ENCODE measurements at places on chromosomes 7 and 10.

GRCh38 chr10:112448888-112449287 is 1.9 kb downstream of the VTI1A start:
- DNase-seq: no peak
- no peaks in the 10 kb centered on the region for H3K27me3 ChIP-seq
- no peak overlapping the region for H3K27ac ChIP-seq
- H3K4me1 ChIP-seq: peaks cover 24% of the 10 kb centered on the region
- H3K4me3 ChIP-seq: no peak overlapping the region

GRCh38 chr7:44678471-44679179 is 70.0 kb upstream of the ZMIZ2 start:
- H3K4me3 ChIP-seq: no peak overlapping the region
- H3K27ac ChIP-seq: no peak overlapping the region
- DNase-seq: no peak
- H3K27me3 ChIP-seq: no peaks in the 10 kb centered on the region
- H3K4me1 ChIP-seq: no peaks in the 10 kb centered on the region
- peaks cover 15% of the 10 kb centered on the region for H3K36me3 ChIP-seq

GRCh38 chr7:76394957-76395356 is 14.5 kb downstream of the SSC4D start:
- H3K36me3 ChIP-seq: no peaks in the 10 kb centered on the region
- no peak overlapping the region for H3K4me3 ChIP-seq
- H3K4me1 ChIP-seq: peaks cover 38% of the 10 kb centered on the region
- DNase-seq: no peak
- H3K27me3 ChIP-seq: no peaks in the 10 kb centered on the region

- H3K4me1 ChIP-seq: peaks cover 12% of the 10 kb centered on the region
- no peak overlapping the region for H3K4me3 ChIP-seq
- H3K27ac ChIP-seq: no peak overlapping the region
- H3K27me3 ChIP-seq: no peaks in the 10 kb centered on the region
- no peaks in the 10 kb centered on the region for H3K36me3 ChIP-seq
Observed at GRCh38 chr7:138935465-138936011, 45.7 kb downstream of the KIAA1549 start.

DNA sequence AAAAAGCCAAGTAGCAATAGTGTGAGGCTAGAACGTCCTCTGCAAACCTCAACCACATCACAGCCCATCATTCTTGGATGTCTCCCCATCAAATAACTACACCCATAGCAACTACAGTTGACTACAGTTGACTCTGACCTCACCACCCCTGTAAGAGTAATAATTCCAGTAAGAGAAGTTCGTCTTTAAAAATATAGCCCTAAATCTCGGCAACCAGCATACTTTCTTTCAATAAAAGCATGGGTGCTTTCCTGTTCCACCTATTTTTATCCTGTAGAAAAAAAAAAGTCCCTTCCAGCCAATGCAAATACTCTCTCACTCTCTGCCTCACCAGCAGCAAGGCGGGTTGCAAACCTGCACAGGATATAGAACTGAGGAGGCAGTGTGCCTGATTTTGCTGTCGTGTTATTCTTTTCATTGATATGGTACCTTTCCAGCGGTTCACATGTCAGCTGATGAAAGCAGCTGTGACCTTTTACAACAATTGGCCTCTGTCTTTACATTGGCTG is 187.5 kb upstream of the NFE2L3 start:
- H3K27ac ChIP-seq: peak overlapping the region; percentile 79
- H3K4me1 ChIP-seq: peaks cover 74% of the 10 kb centered on the region
- peak; percentile 70 for DNase-seq
- no peak overlapping the region for H3K4me3 ChIP-seq
- H3K36me3 ChIP-seq: no peaks in the 10 kb centered on the region

DNA sequence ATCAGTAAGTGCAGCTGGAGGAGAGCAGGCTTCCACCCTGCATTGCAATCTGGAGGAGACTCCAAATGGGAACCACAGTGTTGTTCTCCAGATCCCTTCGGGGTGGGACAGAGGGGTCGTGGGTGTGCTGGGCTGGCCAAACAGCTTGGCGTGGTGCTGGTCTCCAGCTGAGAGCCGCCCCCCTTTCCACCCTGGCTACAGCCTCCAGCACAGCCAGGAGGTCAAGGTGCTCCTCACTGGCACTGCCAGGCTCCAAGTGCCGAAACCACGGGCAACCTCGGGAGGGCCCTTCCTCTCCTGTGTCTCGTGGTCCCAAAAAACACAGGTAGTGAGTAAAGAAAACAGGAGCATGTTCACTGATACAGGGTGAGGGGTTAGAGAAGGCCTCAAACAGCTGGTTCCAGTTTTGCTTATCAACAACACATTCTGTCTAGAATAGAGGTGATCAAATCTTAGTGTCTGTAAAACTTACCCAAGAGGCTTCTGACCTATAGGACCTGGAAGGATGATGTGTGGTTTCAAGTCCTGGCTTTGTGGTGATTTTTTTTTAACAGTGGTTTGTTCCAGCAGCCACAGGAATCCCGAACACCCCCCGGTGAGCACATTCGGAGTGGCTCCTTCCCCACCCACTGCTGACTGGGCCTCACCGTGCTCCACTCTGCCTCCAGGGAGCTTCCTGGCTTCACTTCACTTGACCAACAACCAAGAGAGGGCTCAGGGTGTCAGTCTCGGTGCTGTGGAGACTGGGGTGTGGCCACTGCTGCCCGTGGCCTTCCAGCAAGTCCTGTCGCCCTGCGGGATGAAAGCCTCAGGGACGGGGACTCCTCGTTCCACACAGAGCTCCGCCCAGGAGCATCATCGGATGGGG is 31.2 kb upstream of the EN2 start:
- no peaks in the 10 kb centered on the region for H3K36me3 ChIP-seq
- no peak overlapping the region for H3K4me3 ChIP-seq
- H3K4me1 ChIP-seq: no peaks in the 10 kb centered on the region
- no peak for DNase-seq

DNA sequence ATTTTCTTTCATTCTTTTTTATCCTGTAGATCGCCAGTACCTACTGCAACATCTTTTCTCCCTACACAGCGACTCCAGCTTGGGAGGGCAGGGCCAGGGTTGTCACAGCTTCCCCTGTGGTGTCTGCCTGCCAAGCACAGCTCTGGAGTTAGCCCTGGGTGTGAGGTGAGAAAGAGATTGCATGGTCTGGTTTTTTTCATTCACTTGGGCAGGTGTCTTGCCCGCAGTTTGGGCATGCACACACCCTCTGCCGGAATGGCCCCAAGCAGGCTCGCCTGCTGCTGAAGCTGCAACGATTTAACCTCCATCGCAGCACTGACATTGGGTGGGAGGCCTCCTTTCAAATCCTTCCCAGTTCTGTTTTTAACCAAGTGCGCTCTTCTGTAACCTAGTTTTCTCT is 132.8 kb downstream of the WNT2 start:
- H3K4me1 ChIP-seq: no peaks in the 10 kb centered on the region
- no peaks in the 10 kb centered on the region for H3K27me3 ChIP-seq
- no peak overlapping the region for H3K27ac ChIP-seq
- no peak for DNase-seq
- H3K36me3 ChIP-seq: no peaks in the 10 kb centered on the region

DNA sequence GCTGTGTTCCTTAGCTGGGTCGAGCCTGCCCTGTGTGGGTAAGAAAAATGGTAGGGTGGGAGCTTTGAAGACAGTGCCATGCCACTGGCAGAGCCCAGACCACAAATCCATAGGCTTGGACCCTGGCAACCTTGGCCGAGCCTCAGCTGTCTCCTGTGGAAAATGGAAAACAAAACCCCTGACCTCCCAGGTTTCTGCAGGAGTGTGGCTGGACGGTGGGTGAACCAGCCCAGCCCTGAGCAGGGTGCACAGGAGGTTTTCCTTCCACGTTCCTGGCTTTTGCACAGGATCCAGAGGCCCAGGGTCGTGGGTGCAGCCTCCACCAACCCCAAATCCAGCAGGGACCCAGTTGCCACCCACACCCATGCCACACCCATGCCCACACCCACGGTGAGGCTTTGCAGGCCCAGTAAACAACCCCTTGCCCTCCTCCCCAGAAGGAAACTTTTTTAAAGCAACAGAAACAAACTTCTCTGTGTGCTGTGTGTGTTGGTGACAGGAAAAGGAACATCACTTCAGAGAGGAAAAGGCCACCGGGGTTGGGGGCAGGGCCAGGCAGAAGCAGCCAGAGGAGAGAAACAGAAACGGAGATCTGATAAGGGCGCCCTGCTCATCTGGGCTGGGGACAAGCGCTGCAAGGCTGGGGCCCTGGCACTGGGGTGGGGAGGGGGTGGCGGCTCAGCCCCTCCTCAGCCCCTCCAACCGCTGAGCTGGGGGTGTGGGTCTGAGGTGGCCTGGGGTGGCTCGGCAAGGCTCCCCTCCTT is 20.7 kb upstream of the ZMIZ1 start:
- no peak overlapping the region for H3K27ac ChIP-seq
- no peak overlapping the region for H3K4me3 ChIP-seq
- H3K4me1 ChIP-seq: peaks cover 57% of the 10 kb centered on the region
- H3K36me3 ChIP-seq: no peaks in the 10 kb centered on the region
- no peaks in the 10 kb centered on the region for H3K27me3 ChIP-seq
- DNase-seq: peak; percentile 11

DNA sequence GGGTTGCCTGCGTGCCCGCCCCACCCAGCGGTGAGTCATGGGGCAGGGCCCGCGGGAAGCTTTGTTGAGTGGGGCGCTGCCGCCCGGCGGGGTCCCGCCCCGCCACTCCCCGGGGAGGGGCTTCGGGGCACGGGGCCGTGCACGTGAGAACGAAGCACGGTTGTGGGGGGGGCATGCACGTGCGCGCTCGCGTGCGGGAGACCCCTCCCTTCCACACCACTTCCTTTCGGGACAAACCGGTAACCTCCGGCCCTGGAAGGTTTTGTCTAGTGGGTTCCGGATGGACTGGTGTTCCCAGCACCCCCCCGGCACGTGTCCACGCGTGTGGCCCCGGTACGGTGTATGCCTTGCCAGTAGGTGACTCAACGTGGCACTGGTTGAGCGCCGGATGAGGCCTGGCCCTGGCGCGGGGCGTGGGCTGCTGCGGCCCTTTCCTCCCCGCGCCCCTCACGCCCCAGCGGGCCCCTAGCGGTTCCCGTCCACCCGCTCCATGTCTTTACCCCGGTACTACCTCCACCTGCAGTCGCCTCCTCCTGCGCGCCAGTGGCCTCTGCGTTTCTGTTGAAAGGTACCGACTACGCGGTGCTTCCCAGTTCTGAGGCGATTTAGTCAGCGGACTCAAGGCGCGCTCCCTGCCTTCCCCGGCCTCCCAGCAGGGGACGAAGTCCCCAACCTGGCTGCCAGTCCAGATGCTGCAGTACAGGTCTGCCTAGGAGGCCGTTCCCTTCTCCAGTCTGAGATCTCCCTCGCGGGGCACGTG is 3.1 kb downstream of the ADIRF start:
- H3K27me3 ChIP-seq: no peaks in the 10 kb centered on the region
- no peaks in the 10 kb centered on the region for H3K36me3 ChIP-seq
- H3K4me3 ChIP-seq: peak overlapping the region; percentile 71
- H3K27ac ChIP-seq: peak overlapping the region; percentile 99
- peaks cover 50% of the 10 kb centered on the region for H3K4me1 ChIP-seq

DNA sequence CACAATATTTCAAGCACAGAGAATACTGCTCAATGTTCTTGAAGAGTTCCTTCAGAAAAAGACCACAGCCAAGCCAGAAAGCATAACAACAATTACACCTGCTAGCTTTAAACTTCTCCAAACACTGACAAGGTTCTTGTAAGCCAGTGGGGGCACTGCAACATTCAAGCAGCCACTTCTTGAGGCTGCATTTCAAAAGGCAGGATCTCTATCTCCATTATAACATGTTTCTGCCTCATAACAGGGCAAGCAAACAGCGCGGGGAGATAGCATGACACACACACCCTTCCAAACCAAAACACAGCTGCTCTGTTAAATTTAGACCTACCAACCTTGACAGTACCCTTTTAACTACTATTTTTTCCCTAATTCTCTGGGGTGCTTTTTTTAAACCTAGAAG is 30.8 kb downstream of the CHCHD3 start:
- DNase-seq: peak; percentile 39
- no peaks in the 10 kb centered on the region for H3K27me3 ChIP-seq
- no peak overlapping the region for H3K4me3 ChIP-seq
- peaks cover 12% of the 10 kb centered on the region for H3K4me1 ChIP-seq

GRCh38 chr10:74823791-74824183 is 2.6 kb upstream of the KAT6B start:
- no peak overlapping the region for H3K4me3 ChIP-seq
- no peak for DNase-seq
- peaks cover 52% of the 10 kb centered on the region for H3K4me1 ChIP-seq
- H3K27me3 ChIP-seq: no peaks in the 10 kb centered on the region
